Left renal pelvis (tissue), 4 donors: ENCODE measurements at places on chromosomes 16 and 17. TPM values are rescaled to one million over a fixed set of nuclear protein-coding genes. Genes with fewer than 3 reads are reported as not detected.
A peak's percentile ranks its signal among the peaks of the same experiment; 100 is the strongest.

DNA sequence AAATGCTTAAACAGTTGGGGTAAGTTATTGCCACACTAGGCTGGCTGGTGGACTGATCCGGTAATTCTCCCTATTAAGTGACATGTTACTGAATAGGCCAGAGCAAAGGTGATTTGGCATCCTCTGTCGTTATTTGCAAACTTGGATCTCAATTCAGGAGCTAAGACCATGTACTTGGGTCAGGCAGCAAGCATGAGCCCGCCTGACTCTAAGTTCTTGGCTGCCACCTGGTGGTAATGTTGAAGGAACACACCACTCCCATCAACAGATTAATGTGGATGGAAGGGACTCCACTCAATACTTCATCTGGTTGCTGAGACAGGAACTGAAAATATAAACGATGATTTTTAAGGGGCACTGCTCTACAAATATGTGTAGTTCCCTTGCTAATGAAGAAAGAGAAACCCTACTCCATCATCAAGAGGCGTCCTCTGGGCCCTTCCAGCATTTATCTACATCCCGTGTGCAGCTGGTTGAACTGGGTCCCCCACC, 70.8 kb downstream of the EMP2 start:
- DNase-seq, result peak; percentile 56

- no peak for DNase-seq
These were observed 87.6 kb downstream of the SPACA3 start for GRCh38 chr17:33079201-33079600.

- DNase-seq, result no peak
These were observed 96.4 kb upstream of the SHISA6 start for GRCh38 chr17:11144358-11145233.

GRCh38 chr17:1153795-1154546, 25.8 kb downstream of the ABR start:
- DNase-seq, result no peak

DNA sequence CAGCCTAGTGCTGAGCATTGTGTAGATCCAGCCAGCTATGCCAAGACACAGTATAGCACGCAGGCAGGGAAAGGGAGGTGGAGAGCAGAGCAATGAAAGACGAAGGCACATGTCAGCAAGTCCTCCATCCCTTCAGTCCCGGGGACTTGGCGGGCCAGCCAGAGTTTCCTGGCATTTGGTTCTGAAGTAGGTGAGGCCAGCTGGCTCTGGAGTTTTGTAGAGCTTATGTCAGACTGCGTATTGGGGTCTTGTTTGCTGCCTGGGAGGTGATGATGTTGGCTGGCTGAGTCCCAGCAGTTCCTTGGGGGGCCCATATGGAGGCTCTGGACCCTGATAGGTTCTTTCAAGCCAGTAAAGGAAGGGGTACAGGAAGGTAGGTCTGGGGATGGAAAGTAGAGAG, 55.7 kb upstream of the AKTIP start:
- no peak for DNase-seq

- no peak for DNase-seq
These were observed 692 bp downstream of the PRR15L start for GRCh38 chr17:47956791-47957590.

DNA sequence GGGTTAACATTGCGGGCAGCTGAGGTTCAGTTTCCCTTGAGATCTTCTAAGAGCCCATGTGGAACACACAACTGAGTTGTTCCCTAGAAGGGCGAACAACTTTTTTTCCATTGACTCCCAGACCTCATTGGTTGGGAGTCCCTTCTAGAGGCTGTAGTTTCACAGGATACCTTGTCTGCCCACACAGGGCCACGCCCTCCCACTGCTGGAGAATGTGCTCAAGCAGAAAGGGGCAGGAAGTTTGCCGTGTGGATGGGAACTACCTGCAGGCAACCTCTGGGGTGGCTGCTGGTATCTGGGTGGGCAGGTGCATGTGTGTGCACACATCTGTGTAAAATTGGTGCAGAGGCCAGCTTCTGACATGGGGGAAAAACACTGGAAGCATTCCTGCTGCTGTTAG, 178.8 kb upstream of the PSMD7 start:
- DNase-seq, result no peak

- no peak for DNase-seq
These were observed 176.5 kb downstream of the IRF8 start for GRCh38 chr16:86075488-86075785.

DNA sequence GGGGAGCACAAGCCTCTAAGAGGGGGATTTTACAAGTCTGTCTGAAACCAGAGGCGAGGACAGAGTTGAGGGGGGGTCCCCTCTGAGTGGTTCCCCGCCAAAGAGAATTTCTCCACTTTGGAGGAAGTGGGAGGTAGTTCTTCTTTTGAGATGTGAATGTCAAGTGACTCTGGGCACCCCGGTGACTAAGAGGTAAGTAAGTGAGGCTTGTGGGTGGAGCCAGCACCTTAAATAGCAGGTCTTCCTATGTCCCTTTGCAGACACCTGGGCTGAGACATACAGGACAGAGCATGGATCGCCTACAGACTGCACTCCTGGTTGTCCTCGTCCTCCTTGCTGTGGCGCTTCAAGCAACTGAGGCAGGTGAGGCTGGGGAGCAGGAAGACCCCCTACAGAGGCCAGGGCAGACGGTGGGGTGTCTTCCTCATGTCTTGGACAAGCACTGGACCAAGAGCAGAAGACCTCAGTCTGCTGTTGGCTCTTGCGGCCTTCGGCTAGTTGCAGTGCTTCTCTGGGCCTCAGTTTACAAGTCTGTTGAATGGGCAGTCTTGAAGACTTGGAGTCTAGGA, at the start of gene CCL22:
Gene CCL22 (plus strand): TSS at position 257 of the 569 bp plus-strand sequence. CDS start 34 bp downstream, at position 291.
- no peak for DNase-seq

- no peak for DNase-seq
These were observed 62.1 kb downstream of the ABHD15 start for GRCh38 chr17:29504711-29505110.

- no peak for DNase-seq
These were observed 11.3 kb upstream of the SKAP1 start for GRCh38 chr17:48441231-48441711.

GRCh38 chr16:74729783-74730683, 29.4 kb upstream of the MLKL start:
- no peak for DNase-seq

NSMCE1 gene
- polyA plus RNA-seq, result 52.9 TPM

NOS2 gene
- polyA plus RNA-seq, result 1.6 TPM

SPNS2 gene
- 57.6 TPM for polyA plus RNA-seq

SMPD3 gene
- 1.3 TPM for polyA plus RNA-seq

YBX2 gene
- 4.1 TPM for polyA plus RNA-seq
